ENCODE measurements at places on chromosomes 7 and 10.
A peak's percentile ranks its signal among the peaks of the same experiment; 100 is the strongest.

- DNase-seq, result no peak
Measured at GRCh38 chr7:107065929-107066247, 21.4 kb downstream of the PRKAR2B start.

- no peak for DNase-seq
Measured at GRCh38 chr7:5397736-5398135, 25.9 kb downstream of the TNRC18 start.

- DNase-seq, result peak; percentile 53
Measured at GRCh38 chr10:68332259-68333057, at the start of gene PBLD. Gene PBLD, minus strand, starts transcription at chr10:68332928. Its CDS starts 26,084 bp downstream, at chr10:68306844.

DNA sequence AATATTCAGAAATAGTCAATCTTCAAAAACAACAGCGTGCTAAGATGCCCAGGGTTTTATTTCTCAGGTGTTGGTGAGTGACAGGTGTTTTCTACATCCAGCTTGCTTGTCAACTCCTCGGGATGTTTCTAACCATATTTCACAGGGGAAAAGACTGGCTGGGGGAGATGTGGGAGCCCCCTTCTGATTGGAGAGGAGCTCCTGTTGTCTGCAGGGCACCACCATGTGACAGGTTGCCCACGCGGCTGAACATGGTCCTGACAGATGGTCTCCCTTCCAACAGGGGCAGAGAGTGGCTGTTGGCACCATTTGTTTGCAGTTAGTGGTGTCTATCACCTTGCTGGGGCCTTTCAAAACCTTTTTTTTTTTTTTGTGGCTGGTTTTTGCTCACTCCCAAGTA lies 16.5 kb upstream of the GPR26 start:
- no peak for DNase-seq

- no peak for DNase-seq
Measured at GRCh38 chr10:49748006-49748405, 14.1 kb downstream of the OGDHL start.

GRCh38 chr10:116719804-116720203 lies 22.6 kb downstream of the HSPA12A start:
- DNase-seq, result no peak

- no peak for DNase-seq
Measured at GRCh38 chr10:63264617-63265221, 131.6 kb downstream of the NRBF2 start.

Measured in activated CD8-positive, alpha-beta memory T cell treated with anti-CD3 and anti-CD28 coated beads, Interleukin-2, amount 50 U/mL, for 4 hours (primary cell).